COLO829 (cell line): ENCODE measurements at places on chromosomes 6 and 20.

DNA sequence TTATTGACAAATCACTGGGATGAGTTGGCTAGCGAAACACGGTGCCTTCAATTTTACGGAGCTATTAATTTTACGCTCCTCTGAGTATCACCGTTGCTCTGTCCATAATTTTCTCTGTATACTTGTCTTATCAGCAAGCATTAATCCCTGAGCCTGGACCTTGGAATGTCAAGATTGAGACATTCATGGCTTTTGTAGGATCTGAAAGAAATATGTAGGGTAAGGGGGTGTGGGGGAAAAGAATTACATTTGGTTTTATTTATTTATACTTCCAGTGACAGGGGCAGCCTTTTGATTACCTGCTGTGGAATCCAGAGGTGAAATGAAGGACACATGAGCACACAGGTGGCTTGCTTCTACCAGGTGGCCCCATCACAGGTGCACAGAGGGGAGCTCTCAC, 46.6 kb downstream of the DTD1 start:
- DNase-seq, result no peak

DNA sequence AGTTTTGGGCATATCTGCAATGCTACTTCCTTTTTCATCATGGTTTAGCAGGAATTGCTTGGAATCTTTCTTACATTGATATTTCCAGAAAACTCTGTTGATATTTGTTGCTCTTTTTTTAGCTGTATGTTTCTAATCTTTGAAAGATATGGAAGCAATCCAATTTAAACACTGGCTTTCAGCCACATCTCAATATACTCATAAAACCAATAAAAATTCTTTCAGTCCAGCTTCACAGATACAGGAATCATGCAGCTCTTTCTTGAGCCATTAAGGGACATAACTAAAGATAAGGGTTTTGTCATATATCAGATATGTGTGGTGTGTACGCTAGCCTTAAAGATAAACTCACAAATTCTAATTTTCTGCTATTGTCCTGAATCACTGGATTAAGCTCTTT, 47.4 kb downstream of the PKIB start:
- no peak for DNase-seq

GRCh38 chr20:62685781-62686555, 22.7 kb upstream of the NTSR1 start:
- DNase-seq, result no peak

DNA sequence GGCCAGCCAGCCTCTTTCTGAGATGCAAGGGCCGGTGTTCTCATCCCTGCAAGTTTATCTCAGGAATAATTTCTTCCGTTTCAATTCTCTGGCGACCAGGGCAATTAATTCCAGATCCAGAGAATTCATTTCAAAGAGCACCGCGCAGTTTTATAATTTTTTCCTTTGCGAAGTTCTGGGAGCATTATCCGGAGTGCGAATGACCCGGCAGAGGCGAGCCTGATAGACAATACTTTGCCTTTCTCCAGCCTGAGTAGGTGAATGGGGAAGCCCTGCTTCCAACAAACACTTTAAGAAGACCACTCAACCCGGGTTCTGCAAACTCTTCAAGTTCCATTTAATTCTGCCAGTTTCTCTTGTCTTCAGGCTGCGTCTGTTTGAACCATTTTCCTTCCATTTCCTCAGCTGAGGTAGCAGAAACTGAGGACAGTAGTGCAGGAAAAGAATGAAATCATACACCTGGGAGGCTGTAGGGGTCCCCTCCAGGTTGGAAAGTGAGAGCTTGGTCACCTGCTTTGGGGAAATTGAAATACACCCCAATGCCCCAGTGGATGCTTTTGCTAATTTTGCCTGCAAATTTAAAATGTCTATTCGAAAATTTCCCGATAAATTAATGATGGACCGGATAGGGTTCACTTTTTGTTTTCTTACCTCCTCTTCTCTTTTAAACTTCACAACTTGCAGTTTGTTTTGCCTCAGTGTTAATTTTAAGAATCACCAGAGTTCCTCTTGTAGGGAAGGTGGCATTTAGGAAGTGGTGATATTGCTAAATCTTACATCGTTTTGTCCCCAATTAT, 1.1 kb downstream of the VGLL2 start:
- no peak for DNase-seq

DNA sequence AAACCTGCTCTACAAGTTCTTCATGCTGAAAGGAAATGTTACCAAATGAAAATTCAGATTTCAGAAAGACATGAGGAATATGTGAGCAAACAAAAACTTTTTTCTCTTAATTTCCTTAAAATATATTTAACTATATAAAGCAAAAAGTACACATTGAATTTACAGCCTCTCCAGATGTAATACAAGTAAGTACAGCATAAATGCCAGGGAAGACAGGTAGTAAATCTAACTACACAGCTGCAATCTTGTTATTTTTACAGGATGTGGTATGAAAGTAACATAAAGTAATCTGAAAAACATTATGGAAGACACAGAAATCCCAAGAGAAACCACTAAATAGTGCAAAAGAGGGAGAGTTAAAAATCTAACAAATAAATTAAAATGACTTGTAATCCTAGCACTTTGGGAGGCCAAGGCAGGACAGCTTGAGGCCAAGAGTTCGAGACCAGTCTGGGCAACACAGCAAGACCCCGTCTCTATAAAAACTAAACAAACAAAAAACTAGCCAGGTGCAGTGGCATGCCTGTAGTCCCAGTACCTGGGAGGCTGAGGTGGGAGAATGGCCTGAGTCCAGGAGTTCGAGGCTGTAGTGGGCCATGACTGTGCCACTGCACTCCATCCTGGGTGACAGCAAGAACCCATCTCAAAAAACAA, 50.7 kb downstream of the FAM8A1 start:
- DNase-seq, result no peak

DNA sequence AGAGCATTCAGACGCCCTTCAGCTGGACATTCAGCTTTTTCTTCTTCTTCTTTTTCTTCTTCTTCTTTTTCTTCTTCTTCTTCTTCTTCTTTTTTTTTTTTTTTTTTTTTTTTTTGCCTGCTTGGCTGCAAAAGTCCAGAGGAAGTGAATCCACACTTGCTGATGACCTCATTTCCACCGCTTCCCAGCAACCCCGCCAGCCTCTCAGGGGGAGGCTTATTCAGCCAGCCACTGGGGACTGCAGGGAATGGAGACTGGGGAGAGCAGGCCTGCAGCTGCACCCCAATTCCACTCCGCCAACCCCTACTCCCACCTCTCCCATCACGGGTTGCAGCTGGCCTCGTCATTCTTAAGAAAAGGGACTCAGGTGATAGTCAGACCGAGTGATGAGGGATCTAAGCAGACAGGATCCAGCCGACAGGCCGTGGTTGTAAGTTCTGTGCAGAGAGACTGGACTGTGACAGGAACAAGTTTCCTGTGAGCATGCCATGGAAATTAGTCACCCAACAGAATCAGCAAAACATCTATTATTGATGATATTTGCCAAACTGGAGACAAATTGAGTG, 59.0 kb upstream of the QKI start:
- DNase-seq, result no peak

DNA sequence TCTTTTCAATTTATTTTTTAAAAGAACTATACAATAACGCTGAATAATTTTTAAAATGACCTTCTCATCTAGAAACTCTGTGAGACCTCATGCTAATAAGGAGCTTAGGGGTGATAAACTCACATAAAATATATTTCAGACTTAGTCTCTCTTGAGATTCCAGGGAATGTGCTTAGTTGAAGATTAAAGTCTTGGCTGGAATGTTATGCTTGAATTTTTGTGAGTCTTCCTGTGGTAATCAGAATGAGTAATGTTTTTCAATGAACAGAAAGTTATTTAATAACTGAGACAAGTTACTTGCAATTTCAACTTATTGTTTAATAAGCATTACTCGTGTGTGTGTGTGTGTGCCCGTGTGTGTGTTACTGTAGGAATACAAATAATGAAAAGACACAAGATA, 379.9 kb upstream of the EPHA7 start:
- no peak for DNase-seq

DNA sequence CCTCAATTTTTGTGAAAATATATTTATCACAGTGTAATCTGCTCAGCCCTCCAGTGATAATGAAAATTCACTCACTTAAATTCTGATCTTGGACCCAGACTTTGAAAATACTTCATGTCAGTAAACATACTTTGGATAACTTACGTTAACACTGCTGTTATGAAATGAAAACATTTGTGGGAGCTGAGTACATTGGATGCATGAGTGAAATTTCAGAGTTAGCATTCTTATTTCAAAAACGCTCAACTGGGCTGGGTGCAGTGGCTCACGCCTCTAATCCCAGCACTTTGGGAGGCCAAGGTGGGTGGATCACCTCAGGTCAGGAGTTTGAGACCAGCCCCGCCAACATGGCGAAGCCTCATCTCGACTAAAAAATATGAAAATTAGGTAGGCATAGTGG, 196.4 kb downstream of the UTRN start:
- no peak for DNase-seq

DNA sequence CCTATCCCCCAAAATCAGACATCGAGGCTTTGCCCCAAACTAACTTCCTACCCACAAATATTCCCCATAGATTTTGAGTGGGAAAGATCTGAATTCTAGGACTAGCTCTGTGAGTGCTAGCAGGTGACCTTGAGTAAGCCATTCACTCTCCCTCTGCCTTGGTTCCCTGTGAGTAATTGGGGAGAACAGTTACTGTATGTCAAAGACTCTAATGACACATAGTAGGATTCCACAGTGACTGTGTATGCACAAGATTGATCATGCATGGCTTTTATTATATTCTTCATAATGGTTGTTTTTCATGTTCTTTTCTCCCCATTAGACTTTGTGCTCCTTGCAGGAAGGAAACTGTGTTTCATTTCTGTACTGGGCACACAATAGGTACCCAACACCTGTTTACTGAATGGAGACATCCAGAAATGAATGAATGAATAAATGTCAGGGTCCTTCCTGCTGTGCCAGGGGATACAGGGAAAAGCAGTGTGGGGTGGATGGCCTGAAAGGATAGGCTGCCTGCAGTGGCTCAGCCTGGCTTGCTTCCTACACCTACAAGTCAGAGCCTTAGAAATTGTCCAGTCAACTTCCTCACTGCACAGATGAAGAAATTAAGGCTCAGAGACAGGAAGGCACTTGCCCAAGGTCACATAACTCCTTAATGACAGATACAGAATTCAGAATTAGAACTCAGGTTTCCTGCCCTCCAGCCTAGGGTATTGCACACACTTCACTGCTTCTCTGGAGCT, 901 bp upstream of the TMEM151B start:
- DNase-seq, result no peak

- DNase-seq, result no peak
Observed at GRCh38 chr6:150409576-150410066, 40.8 kb downstream of the IYD start.

GRCh38 chr20:25017257-25017803, 24.8 kb upstream of the APMAP start:
- no peak for DNase-seq

DNA sequence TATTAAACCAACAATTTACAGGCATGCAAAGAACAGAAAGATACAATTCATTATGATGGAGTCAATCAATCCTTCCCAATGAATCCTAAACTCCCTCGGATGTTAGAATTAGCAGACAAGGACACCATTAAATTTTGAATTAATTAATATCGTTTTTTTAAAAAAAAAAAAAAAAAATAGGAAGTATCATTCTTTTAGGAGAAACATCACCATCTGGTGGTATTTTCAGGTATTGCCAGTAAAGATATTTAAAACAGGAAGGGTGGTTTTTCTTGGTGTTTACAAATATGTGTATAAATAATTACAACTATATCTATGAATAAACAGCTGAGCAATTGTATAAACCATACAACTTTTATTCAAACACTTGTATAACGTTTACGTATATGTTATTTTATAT, 564.4 kb downstream of the HAO1 start:
- DNase-seq, result no peak

- no peak for DNase-seq
Observed at GRCh38 chr6:18465410-18466154, 78.4 kb downstream of the RNF144B start.

DNA sequence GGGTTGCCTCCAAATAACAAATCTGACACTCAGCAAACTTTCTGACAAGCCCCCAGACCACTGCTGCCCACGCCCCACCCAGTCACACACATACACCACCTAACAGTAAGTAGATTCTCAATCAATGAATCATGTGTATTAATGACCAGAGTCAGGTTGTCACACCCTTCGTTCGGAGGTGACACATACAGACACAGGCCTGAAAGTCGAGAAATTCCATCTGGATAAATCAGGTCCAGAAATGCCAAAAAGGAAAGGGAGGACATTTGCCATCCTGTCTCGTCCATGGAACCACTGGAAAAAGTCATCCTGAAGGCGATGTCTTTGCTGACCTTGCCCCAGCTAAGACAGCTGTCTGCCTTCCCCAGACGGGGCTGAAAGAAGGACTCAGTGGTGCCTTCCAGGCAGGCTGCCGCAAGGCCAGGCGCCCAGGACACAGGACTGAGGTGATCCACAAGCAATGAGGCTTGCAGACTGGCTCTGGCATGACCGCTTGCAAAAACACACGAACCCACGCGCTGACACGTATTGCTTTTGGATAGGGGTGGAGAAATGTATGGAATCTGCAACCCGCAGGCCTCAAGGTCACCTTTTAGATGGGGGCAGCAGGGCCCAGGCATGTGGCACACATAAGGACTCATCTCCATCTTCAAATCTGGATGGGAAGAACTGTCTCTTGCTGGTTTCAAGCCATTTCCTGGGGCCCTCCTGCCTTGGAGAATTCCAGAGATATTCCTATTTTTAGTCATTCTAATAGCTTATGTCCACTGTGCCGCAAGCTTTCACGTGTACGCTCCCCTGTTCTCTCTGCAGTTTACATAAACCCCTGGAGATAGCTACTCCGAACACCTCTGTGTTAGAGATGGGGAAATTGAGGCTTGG, 9.0 kb downstream of the NFATC2 start:
- DNase-seq, result no peak

DNA sequence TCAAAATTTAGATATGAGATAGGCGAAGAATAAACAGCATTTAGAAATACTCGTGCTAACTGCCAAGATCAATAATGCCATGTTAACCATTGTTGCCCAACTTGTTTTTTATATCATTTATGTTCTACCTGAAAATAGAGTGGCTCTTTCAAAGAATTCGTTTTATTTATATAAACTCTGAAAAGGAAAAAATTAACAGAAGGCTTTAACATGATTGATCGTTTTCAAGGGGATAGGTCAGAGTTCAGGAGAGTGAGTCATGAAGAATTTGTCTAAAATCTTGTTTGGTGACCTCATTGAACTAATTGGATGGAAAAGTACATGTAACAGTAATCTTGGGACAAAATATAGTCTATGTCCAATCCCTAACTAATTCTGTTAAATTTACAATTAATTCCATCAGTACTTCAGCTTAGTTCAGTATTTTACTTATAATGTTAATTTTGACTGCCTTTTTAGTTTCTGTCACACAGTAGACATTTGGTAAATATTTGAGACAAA, 11.1 kb upstream of the ELOVL2 start:
- DNase-seq, result no peak

DNA sequence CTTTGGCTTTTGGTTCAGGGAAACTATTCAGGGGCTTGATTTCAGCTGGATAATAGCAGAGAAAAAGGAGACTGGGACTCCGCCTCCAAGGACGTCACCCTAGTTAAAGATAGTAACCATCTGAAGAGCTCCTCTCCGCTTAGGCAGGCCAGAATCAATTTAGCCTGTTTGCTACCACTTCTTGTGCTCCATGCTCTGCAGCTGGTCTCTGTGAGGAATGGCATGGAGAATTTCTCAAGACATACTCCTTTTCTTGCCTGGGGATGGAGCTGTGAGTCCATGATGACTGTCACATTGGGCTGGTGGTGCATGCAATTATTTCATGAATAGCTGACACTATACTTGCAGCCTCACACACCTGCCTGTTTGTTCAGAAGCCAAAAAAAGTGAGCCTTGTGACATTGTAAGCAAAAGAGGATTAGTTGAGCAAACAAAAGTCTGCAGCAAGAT, 61.4 kb downstream of the TXLNB start:
- DNase-seq, result no peak
